ENCODE measurements at places on chromosomes 1 and 21.

GRCh38 chr1:209621286-209621685 is 30.9 kb downstream of the LAMB3 start:
- no peak for DNase-seq

GRCh38 chr1:234440348-234440747 is 38.6 kb downstream of the TARBP1 start:
- DNase-seq, result no peak

DNA sequence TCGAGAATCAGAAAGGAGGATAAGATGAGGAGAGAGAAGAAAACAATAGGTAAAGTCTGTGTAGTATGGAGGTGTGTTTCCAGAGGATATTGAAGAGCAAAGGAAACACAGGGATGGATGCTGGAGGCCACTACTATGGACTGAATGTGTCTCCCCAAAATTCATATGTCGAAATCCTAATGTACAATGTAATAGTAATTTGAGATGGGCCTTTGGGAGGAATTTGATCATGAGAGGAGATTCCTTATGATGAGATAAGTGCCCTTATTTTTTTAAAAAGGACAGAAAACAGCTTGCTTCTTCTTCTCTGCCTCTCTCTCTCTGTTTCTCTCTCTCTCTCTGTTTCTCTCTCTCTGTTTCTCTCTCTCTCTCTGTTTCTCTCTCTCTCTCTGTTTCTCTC is 602.2 kb upstream of the ADAMTS5 start:
- DNase-seq, result no peak

- no peak for DNase-seq
Observed at GRCh38 chr21:31583498-31583897, 76.0 kb upstream of the SOD1 start.

DNA sequence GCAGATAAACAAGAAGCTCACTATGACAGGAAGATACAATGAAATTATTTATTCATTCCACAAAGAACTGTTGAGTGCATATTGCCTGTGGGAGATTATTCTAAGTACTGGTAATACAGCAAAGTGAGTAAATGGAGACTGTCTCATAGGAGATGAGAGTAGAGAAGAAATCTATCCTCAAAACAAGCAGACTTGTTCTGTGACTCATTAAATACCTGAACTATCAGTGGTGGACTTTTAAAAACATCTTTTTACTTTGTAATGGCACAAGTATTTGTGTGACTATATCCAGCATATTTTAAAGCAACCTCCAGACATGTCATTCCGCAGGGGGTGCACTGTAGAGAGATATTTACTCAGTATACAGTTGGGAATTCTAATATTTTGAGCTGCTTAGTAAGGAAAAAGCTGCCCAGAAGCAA is 259.2 kb downstream of the FMN2 start:
- DNase-seq, result no peak

DNA sequence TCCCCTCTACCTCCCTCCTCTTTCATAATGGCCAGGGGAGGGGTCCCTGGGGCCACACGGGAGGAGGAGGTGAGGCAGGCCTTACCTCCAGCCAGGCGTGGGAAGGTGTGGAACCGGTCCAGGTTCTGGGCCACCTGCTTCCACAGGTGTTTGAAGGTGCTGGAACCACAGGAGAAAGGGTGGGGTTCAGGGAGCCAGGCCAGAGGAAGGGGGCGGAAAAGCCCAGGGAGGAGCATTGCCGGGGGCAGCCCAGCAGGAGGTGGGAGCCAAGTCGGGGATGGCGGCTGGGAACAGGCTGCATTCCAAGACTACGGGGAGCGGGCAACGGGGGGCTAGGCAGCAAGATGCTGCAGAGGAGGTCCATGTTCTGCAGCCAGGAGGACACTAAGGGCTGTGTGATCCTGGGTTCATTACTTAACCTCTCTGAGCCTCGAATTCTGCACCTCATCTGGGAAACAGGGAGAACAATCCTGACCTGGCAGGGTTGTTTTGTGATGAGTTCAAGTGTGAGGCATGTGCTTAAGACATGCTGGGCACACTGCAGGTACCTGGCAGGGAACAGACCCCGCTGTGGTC is 19.8 kb upstream of the TAS1R2 start:
- no peak for DNase-seq

- DNase-seq, result no peak
Observed at GRCh38 chr1:218281285-218281684, 3.8 kb upstream of the RRP15 start.

- no peak for DNase-seq
Observed at GRCh38 chr21:36879827-36880226, 86.6 kb downstream of the HLCS start.

- DNase-seq, result no peak
Observed at GRCh38 chr1:29753244-29753643, 516.9 kb downstream of the PTPRU start.

- no peak for DNase-seq
Observed at GRCh38 chr1:49185450-49185980, 408.8 kb upstream of the BEND5 start.

DNA sequence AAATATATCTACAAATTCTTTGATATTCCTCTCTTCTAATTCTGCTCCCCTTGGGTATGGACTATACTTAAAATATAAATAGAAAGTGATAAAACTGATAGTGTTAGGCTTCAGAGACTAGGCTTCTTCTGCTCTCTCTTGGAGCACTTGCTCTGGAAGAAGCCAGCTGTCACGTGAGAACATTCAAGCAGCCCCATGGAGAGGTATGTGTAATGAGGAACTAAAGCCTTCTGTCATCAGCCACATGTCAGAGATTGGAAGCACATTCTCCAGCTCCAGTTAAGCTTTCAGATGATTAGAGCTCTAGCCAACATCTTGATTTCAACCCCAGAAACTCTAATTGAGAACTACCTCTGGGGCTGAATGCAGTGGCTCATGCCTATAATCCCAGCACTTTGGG is 34.3 kb downstream of the XKR8 start:
- no peak for DNase-seq

GRCh38 chr1:159211331-159212136 is 6.9 kb downstream of the ACKR1 start:
- peak; percentile 55 for DNase-seq

- peak; percentile 28 for DNase-seq
Observed at GRCh38 chr1:27109103-27109822, 45.7 kb downstream of the SLC9A1 start.

GRCh38 chr1:40664167-40664537 is 1.3 kb downstream of the RIMS3 start:
- DNase-seq, result no peak

DNA sequence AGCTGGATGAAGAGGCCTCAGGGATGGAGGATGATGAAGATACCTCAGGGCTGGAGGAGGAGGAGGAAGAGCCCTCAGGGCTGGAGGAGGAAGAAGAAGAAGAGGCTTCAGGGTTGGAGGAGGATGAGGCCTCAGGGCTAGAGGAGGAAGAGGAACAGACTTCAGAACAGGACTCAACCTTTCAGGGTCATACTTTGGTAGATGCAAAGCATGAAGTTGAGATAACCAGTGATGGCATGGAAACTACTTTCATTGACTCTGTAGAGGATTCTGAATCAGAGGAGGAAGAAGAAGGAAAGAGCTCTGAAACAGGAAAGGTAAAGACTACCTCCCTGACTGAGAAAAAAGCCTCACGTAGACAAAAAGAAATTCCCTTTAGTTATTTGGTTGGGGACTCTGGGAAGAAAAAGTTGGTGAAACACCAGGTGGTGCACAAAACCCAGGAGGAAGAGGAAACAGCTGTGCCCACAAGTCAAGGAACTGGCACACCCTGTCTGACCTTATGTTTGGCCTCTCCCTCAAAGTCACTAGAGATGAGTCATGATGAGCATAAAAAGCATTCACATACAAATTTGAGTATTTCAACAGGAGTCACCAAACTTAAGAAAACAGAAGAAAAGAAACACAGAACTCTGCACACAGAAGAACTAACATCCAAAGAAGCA is 15.4 kb downstream of the L1TD1 start:
- no peak for DNase-seq

GRCh38 chr21:35988416-35989137 is 71.7 kb downstream of the SETD4 start:
- DNase-seq, result no peak

GRCh38 chr1:185453496-185454192 is 136.6 kb upstream of the IVNS1ABP start:
- DNase-seq, result no peak

GRCh38 chr1:229047161-229047839 is 223.6 kb upstream of the RAB4A start:
- no peak for DNase-seq

DNA sequence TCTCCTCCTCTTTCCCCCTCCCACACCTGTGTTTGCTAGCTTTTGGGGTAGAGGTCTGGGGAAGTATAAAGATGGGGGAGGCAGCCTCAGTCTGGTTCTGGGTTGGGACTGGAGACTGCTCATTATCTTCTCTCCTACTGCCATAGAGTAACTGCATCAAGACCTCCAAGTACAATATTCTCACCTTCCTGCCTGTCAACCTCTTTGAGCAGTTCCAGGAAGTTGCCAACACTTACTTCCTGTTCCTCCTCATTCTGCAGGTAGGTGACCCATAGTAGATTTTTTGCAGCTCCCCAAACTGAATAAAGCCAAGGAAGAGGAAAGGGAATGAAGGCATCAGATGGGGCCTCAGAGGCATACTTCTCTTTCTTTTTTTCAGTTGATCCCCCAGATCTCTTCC is 5.3 kb downstream of the ATP8B2 start:
- no peak for DNase-seq

DNA sequence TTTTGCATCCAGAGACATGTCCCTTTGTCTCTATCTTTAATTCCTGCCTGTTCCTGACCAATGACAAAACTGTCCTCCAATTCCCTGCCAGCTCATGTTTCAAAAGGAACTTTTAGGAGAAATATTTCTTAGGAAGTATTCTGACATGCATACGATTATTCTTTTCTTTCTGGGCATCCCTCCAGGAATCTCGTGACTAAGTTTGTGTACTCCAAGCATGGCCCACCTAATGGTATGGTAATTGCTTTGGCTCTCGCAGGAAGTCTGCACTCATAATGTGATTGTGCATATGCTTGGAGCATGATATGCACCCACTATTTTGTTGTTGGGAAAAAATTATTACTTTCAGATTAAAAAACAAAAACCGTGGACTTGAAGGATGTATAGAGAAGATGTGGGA is 256.4 kb downstream of the PRDM2 start:
- DNase-seq, result no peak

DNA sequence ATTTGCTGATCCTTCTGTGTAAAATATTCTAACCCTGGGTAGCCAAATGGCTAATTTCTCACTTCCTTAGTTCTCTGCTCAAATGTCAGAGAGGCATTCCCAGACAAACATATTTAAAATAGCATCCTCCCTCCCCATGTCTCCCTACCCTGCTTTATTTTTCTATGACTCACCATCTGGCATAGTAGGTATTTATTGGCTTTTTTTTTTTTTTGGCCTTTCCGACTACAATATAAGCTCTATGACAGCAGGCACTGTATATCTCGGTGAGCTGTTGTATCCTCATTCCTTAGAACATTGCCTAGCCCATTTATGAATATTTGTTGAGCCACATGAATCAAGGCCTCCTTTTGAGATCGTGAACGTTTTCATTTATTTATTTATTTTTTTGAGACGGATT is 1.5 kb upstream of the NEK7 start:
- no peak for DNase-seq

DNA sequence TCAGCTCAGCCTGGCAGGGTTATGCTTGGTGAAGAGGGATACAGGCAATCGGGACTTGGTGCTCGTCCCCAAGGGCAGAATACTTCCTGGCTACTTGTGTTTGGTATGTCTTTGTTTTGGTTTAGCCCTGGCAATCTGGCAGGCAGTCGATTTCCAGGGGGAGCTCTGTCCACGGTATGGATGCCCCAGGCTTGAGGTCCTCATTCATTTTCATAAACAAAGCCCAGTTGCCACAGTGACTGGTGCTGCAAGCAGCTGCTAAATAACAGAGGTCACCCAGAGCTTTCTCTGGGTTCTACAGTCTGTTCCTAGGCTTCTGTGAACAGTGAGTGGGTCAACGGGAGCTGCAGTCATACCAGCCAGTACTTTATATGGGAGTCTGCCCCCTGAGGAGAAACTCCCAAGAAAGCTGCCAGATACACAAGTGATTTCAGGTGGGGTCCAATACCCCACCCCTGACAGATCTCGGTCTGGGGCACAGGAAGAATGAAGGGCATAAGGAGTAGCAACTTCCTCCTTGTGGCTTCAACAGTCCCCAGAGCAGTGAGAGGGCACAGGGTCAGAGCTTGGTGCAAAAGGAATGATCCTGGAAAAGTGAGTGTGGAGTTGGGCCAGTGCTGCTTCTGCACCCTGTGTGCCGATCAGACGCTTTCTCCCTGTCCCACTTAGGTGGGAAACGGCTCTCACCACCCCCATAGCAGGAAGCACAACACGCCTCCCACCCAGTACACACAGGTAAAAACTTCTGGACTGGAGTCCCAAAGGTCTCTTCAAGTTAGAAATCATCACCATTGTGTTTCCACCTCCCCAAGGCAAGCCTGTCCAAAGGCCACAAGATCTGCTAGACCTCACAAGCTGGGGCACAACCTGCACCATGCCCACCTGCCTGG is 55.5 kb downstream of the TGFBR3 start:
- DNase-seq, result no peak

DNA sequence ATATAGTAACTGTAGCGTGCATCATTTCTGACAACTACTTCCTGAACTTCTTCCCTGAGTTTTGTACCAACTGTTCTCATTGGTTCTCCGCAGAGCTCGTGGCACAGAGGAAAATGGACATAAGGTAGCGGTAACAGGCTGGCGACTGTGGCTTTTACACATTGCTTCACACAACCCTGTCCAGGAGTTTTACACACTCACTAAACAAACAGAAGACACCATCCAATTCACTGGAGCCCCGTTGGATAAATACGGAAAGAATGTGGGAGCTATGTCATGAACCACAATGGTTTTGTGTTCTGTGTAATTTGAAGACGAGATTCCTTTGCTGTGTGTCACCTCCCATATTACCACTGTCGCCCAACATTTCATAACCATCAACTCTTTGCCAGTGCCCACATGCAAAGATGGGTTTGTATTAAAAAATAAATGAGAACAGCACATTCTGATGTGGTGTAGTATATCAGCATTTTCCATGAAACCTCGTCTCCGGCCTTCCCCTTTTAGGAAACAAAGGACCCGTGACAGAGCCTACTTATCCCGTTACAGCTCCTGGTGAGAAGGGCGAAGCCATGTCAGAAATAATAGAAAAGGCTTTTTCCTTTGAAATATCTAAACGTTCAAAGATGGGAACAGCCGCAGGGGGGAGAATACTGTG is 47.4 kb upstream of the ENAH start:
- DNase-seq, result no peak

- no peak for DNase-seq
Observed at GRCh38 chr1:208115924-208116640, 128.1 kb downstream of the PLXNA2 start.

DNA sequence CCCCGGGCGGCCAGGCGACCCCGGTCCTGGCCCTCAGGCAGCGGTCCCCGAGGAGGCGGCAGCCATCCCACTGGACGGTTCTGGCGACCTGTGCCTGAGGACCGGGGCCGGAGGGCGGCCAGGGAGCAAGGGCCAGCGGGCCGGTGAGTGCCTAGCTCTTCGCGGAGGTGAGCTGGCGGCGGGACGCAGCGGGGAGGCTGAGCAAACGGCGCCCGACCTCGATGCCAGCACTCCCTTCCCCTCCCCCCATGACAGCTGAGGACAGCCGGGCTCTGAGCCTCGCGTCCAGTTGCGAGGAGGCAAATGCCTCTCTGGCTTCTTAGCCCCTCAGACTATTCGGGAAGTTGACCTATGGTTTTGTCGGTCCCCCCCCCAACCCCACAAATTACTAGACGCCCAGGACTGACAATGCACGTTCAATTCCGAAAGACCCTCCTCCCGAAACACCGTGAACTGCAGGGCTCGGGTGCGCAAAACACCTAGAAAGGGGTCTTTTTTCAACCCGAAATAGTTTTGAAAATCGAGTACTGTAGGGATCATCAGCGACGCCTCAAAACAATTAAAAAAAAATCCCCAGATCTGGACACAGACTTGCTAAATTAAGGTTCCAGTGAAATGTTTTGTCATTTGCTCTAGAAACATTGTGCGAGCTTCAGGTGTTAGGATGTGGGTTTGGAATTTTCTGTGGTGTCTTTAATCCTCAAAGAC is 8.3 kb downstream of the CDKN2C start:
- DNase-seq, result no peak
